H1 (cell line): ENCODE measurements at places on chromosomes 11 and 22.
A peak's percentile ranks its signal among the peaks of the same experiment; 100 is the strongest.

- no peak for DNase-seq
Measured at GRCh38 chr11:61491736-61492395, 16.7 kb upstream of the LRRC10B start.

DNA sequence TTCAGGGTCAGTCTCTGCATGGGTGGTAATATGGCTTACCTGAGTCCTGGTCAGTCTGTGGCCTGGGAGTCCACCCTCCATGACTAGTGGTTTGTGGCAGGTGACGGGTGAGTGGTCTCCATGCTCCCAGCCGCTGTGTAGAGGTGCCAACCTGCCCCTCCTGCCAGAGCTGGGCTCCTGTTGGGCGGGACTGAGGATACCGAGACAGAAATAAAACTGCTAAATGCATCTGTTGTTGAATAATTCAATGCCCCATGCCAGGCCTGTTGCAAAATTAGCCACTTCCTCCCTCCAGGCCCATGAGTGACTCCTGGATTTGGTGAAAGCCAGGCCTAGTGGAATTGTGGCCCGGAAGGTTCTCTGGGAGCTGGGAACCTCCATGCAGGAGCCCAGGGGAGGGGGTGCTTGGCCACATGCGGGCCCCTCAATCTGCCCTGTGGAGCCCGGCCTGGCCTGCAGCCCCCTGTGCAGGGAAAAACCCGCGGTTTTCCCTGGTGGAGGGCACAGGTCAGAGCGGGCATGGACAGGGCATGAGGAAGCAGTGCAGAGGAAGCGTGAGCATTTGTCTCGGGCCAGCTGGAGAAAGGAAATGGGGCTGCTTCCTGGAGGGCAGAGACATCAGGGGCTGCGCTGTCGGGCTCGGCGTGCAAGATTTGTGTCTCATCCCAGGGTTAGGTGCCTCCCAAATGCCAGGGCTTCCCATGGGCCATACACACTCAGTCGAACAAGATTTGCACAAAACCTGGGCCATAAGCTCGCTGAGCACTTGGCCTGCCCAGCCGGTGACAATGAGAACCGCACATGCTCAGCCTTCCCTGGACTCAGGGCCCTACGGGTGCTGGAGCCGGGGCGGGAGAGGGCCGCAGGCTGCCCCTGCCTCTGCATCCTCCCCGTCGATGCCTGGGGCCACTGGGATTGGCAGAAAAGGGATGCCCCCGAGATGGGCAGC lies 66.9 kb downstream of the KCNQ1 start:
- DNase-seq: no peak

GRCh38 chr22:43042101-43042780 lies 27.3 kb upstream of the PACSIN2 start:
- DNase-seq: no peak

- no peak for DNase-seq
Measured at GRCh38 chr11:58629857-58630256, 7.4 kb downstream of the CNTF start.

- no peak for DNase-seq
Measured at GRCh38 chr11:115550291-115551059, 46.3 kb upstream of the CADM1 start.

DNA sequence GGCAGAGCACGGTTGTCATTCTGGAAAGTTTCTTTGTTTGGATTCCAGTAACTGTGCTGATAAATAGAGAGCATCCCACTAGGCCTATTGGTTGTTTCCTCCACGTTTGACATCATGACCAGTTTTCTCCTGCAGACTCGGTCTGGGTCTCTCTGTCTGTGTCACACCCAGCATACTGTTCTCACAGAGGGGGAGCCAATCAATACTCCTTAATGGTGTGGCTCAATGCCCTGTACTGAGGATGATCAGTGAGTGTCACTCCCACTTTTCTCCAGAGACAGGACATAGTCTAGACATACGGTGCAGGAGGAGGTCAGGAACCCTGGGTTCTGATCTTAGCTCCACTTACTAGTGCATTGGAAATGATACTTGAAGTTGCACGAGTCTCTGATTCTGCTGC lies 88.2 kb upstream of the BLID start:
- no peak for DNase-seq

DNA sequence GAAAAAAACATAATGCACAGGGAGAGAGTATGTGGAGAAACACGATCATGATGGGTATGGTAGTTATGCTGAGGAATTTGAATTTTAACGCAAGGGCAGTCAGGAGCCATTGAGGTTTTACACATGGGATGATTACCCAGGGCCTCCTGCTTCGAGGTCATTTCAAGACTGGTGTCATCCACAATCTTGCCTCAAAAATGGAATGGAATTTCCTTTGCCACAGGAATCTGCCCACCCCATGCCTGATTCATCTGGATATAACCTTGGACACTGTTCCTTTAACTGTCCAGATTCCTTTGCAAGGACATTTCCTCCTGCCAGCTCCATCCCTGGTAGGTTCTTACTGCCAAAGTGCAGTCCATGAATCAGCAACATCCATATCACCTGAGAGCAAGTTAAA lies 655.9 kb upstream of the TENM4 start:
- DNase-seq: no peak

DNA sequence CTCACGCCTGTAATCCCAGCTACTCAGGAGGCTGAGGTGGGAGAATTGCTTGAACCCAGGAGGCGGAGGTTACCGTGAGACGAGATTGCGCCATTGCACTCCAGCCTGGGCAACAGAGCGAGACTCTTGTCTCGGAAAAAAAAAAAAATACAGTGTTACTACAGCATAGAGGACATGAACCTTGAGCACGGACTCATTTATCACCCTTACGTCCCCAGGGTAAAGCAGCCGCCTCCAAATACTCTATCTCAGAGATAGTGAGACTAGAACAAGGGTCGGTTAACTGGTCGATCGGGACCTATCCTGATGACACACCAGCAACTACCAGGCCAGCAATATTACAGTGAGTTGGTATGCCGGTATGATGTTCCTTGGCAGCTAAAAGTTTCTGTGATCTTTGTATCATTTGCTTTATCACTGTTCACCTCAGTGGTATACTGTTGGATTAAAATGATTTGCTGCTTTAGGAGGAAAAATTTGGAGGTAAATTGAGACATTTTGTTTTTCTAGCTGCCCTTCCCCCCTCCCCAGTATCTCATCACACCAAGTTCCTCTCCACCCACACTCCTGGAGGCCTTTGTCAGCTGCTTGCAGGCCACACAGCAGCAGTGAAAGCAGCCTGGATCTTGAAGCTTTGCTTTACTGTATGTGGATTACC lies 7.0 kb upstream of the SIDT2 start:
- no peak for DNase-seq

GRCh38 chr22:24803064-24803542 lies 2.9 kb upstream of the SGSM1 start:
- DNase-seq: peak; percentile 73

GRCh38 chr11:117838901-117839300 lies 14.4 kb upstream of the FXYD2 start:
- no peak for DNase-seq

DNA sequence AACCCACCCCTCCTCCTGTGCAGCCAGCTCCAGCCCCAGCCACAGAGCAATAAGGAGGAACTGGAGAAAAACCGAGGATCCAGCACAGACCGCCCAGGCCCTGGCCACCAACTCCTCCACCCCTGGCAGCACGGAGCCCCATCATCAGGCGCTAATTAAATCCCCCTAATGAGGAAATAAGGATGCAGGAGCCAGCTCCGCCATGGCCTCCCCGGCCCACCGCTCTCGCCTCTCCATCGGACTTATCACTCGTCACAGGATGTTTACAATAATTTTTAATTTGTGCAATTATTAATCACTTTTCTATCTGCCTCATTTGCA lies 42.6 kb downstream of the BUD13 start:
- no peak for DNase-seq

GRCh38 chr22:24190159-24190540 lies 8.9 kb downstream of the SUSD2 start:
- no peak for DNase-seq

- no peak for DNase-seq
Measured at GRCh38 chr22:30192427-30192826, 54.1 kb downstream of the LIF start.

DNA sequence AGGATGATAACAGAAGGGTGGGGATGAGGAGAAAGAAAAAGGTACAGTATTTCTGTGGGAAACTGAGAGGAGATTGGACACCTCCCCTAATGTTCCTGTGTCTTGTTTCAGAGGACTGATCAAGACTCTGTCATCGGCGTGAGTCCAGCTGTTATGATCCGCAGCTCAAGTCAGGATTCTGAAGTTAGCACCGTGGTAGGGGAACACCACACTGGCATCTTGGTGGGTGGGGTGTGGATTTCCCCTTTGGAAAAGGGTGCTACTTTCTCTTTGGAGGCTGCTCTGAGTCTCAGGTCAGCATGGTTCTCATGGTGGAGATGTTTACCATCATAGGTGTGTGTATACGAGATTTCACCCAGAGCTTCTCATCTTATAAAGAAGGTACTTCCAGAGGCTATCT lies 25.5 kb downstream of the MADD start:
- no peak for DNase-seq

DNA sequence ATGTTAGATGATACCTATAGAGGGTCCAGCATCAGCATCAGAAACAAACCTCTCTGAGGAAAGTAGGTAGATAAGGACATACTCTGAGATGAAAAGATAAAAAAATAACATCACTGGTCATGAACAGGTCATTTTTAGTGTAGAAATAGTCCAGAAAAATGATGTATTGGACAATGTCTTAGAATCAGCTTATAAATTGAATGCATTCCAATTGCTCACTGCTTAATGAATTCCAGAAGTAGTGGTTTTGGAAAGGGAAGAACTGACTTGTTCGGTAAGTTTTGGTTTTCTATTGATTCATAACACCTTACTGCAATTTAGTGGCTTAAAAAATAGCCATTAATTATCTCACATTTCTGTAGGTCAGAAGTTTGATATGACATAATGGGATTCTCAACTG lies 929.5 kb upstream of the CCDC90B start:
- no peak for DNase-seq

DNA sequence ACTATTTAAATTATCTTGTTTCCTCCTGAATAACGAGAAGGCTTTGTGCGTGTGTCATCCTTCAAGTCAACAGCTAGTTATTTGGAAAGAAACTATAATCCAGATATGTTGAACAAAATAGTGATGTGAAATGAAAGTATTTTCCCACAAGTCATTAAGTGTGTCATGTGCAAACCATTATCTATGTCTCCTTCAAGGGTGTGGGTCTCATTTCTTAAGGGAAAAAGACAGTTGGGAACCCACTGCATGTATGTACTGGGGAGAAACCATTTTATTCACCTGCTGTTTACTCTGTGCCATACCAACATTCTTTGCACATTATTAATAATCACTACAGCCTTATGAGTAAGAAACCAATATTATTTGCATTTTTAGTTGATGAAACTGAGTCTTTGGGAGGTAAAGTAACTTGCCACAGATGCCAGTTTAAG lies 145.3 kb upstream of the CTSC start:
- no peak for DNase-seq

DNA sequence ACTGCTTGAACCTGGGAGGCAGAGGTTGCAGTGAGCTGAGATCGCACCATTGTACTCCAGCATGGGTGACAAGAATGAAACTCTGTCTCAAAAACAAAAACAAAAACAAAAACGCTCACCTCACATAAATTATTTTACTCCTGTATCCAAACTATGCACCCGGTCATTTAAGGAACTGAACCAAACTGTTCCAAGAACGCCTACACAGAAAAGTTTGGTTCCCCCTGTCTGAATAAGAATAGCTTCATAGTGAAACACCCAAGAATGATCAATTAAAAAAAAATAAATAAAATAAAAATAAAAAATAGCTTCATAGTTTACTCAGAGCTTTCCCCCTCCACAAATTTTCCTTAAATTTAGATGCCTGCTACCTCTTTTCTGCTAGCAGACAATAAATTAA lies 13.7 kb downstream of the NUP98 start:
- DNase-seq: no peak

GRCh38 chr11:118888398-118888797 lies 4.7 kb downstream of the CXCR5 start:
- DNase-seq: no peak

- DNase-seq: no peak
Measured at GRCh38 chr11:122812638-122813037, 25.7 kb upstream of the CRTAM start.

GRCh38 chr22:20956258-20957101 lies 10.6 kb upstream of the AIFM3 start:
- peak; percentile 67 for DNase-seq

DNA sequence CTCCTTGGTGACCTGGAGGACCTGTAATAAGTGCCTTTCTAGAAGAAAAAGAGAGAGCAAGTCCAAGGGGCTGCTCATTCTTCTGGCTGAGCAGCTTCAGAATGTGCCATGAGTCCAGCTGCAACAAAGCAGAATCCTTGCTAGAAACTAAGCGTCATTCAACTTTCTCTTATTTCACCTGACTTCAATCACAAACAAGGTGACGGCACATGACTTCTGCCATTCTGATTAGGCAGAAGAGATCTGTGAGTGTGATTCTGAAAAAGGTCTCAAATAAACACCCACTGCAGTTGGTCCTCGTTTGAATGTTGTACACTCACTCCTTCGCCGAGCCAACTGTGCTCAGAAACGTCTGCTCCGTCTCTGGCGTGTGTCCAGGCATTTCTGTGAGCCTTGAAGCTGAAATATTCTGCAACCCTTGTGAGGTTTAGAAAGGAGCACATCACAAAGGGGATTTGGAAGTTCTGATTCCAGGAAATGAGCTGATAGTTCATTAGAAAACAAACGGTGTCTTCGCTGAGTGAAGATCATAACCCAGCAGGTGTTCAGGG lies 623.8 kb upstream of the KIRREL3 start:
- no peak for DNase-seq

- DNase-seq: peak; percentile 97
Measured at GRCh38 chr11:31958076-31958735, 132.7 kb upstream of the RCN1 start.

- no peak for DNase-seq
Measured at GRCh38 chr11:134762248-134763029, 350.4 kb upstream of the B3GAT1 start.

DNA sequence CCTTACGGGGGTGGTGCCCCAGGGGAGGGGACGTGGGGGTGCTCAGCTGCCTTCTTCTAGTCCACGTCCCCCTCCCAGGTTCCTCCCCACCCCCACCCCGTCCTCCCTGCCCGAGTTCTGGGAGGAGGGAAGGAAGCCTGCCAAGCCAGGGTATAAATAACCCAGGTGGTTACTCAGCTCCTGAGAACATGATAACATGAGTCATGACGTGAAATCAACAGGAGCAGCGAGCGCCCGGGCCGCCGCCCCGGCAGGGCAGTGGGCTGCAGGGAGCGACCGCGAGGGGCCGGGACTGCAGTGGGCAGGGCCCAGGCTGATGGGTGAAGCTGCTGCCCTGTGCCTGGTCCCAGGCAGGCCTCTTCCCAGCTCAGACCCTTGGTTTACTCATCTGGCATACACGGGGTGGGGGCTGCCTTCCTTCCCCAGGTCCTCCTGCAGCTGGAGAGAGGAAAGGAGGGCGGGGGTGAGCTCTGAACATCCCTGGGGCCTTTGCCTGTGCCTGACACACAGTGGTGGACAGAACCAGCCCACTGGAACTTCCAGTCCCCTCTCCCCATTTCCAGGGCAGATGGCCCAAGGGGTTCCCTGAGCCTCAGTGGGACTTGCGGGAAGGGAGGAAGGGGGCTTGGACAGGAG lies 8.8 kb upstream of the PDGFB start:
- no peak for DNase-seq
